Activated CD4-positive, CD25-positive, alpha-beta regulatory T cell treated with anti-CD3 and anti-CD28 coated beads, Interleukin-2, amount 50 U/mL, for 72 hours (primary cell): ENCODE measurements at places on chromosomes 13 and 19.

- DNase-seq, result no peak
These were observed 8.1 kb downstream of the SELENOW start for GRCh38 chr19:47786566-47786965.

GRCh38 chr19:30276011-30276882 lies 95.9 kb upstream of the ZNF536 start:
- DNase-seq, result no peak

DNA sequence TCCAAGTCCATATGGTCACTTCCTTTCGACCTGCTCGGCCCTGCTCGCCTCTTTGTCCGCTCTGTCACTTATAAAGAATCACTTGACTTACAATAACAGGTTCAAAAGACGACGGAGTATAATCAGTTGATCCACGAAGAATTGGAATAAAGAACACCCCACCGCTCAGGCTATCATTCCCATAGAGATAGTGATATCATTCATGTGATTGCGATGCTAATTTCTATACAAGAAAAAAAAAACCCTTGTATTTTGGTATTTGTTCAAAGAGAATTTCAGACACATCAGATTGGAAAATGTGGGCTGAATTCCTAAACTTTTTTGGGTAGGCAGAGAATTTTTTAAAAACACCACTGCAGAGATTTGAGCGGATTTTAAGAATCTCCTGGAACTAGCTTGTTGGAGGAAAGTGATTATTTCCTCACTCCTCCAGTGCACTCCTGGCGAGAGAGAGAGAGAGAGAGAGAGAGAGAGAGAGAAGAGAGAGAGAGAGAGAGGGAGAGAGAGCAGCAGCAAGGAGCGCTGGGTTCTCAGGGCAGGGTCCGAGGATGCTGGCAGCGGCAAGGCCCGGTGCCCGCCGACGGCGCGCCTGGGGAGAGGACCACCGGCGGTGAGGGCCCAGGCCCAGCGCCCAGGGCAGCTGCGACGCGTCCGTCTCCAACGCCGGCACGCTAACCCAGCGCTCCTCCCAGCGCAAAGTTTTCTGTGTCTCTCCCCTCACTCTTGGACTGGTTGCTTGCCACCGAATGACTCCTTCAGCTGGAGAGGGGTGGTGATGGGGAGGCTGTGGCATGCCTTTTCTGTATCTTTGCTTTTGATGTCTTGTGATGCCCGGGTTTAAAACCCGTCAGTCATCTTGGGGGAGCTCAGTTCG lies 149.0 kb upstream of the ZNF536 start:
- no peak for DNase-seq

- no peak for DNase-seq
These were observed 21.3 kb downstream of the VRK3 start for GRCh38 chr19:50003810-50004419.

DNA sequence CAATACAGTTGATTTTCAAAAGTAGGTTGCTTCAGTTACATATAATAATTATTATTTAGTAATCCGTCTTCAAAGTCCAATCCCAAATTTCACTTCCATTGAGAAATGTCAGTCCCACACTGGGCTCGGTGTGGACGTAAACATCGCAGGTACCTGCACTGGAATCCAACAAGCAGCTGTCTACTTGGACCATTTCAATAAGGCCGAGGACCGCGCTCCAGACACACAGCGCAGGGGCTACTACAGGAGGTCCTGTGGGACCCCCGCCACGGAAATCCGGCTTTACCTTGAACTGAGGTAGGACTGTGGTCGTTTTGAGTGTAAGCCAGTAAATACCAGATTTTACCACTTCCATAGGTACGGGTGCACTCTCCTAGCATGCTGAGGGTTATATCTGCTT lies 30.8 kb downstream of the IRS2 start:
- DNase-seq, result no peak

DNA sequence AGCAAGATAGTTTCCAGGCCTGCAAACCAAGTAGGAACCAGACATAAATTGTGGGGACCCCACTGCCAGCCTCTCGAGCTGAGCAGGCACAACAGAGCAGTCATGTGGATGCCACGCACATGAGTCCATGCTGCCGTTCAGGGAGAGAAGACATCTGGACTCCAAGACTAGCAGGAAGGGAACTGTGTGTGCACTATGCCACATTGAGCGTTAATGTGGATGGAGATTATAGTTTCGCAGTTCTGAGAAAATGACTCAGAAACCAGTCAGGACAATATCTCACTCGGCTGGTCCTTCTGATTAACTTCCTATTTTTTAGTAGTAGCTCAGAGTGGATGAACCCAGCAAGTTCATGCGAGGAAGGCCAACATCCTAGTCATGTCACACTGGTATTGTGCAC lies 124.9 kb downstream of the CRYL1 start:
- DNase-seq, result no peak

DNA sequence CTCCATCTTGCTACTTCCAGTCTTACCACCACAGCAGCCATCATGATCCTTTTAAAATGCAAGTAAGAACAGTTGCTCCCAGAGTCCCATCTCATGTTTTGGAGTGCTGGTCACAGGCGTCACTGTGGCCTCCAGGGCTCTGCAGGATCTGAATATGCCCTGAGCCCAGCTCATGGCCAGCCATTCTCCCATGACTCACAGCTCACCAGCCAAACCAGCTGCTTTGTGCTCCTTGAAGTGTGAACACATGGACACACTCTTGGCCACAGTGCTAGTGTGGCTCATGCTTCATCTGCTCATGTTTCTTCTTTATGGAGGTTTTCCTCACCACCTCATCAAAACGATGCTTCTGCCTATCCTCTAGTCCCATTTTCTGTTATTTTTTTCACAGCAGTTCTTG lies 466.5 kb downstream of the UQCRFS1 start:
- no peak for DNase-seq

- no peak for DNase-seq
These were observed 6.6 kb downstream of the CACNA1A start for GRCh38 chr19:13499692-13500091.

DNA sequence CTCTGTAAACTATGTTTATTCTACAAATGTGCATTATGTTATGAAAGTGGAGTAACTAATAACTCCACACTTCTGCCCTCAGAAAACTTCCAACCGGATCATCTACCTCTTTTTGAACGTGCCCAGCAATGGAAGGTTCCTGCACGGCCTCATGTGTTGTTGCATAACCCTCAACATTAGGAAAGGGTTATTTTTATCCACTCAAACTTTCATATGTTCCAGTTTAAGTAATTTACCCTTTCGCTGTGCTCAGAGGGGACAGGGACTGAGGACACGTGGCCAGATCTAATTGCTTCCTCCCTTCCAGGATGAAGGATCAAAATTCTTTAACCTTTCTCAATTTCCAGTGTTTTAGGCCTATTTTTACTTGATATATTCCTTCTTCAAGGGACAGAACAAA lies 29.6 kb downstream of the IRS2 start:
- DNase-seq, result no peak

- no peak for DNase-seq
These were observed 109.4 kb downstream of the KCTD15 start for GRCh38 chr19:33905937-33906577.

DNA sequence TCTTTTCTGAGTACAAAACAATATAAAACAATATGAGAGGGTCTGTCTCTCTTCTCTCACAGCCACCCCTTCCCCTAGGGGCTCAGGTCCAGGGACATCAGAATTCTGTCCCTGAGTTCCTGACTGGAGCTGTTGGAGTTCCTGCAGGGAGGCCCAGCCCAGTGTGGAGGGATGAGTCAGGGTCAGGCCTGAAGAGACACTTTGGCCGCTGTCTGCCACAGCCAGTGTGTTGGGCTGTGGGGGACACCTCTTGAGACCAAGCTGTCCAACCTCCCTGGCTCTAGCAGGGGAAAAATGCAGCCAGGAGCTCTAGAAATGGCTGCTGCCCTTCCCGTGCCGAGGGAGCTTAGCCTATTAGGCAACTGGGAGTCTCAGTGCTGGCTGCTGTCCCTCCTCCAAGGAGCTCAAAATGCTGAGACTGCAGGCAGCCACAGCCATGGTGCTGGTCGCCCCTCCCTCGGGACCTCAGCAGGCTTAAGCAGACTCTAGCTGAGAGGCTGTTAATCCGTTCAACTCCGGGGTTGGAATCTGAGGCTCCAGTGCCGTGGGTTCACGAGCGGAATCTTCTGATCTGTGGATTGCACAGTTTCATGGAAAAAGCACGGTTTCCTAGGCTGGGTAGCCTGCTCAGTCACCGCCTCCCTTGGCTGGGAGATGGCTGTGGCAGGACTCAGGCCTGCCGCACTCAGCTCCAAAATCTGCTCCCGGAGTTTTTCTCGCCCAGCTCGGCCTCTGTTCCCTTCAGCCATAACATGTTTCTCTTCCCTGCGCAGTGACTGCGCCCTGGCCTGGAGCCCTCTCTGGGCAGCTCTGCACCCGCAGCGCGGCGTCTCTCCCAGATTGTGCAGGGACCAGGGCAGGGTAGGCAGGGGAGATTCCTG lies 3.8 kb upstream of the ZNF626 start:
- DNase-seq, result no peak

- DNase-seq, result no peak
These were observed at the start of gene SCEL for GRCh38 chr13:77535448-77535847. SCEL (plus strand) TSS chr13:77535706; CDS start chr13:77555876, 20,170 bp downstream.

DNA sequence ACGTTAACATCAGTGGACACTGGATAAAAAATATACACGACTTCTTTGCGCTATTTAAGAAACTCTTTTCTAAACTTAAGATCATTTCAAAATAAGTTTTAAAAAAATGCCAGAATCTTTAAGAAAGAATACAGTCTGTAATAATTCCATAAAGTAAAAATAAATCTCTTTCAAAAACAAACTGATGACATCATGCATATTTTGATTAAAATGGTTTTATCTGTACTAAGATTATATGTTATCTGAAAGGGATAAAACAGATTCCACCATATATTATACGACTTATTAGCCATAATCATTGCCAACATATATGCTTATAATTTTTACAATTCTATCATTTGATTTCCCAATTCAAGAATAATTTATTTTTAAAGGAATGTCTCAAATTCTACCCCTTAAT lies 15.3 kb upstream of the ELF1 start:
- no peak for DNase-seq

DNA sequence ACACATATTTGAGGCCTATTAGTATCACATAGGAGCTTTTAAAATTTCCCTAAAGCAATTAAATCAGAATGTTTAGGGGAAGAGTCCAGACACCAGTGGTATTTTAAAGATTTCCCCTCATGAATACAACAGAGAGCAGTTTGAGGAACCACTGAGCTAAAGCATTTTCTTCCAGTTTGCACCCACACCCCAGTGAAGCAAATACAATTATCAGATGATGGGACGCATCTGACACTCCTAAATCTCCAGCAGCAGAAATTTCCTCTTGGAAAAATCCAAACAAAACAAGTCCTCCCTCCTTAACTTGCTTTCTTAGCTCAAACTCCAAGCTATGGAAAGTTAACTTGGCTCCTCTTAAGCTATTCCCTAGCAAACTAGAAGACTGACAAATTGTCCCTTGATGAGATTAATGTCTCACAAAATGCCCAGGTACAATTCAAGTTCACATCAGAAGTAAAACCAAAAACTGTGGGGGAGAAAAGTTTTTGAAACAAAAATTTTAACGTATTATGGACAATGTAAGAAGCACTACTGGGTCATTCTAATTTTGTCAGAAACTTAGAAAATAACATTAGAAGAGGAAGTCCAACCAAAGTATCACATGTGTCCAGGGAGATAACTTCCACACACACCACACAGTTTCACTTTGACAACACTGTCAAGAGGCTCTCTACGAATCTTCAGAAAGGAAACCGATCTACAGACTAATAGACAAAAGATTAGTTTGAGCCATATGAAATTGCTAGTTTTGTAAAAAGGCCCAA lies 74.1 kb downstream of the ABCC4 start:
- DNase-seq, result no peak

- no peak for DNase-seq
These were observed 42.4 kb downstream of the GPR12 start for GRCh38 chr13:26718146-26718545.

DNA sequence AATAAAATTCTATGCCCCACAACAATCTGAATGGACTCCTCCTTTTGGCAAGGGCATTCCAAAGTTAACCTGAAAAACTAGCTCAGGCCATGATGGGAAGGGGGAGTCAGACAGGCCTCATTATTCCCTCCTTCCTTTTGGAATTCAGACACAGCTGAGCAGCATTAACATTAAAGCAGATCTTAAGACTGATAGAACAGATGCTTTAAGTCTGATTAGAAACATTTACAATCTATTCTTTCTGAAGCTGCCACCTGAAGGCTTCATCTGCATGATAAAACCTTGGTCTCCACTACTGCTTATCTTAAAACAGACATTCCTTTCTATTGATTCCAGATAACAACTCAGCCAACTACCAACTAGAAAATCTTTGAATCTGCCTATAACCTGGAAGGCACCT lies 98.9 kb downstream of the UGGT2 start:
- DNase-seq, result no peak

- no peak for DNase-seq
These were observed 203.0 kb downstream of the ITGBL1 start for GRCh38 chr13:101655435-101655834.

DNA sequence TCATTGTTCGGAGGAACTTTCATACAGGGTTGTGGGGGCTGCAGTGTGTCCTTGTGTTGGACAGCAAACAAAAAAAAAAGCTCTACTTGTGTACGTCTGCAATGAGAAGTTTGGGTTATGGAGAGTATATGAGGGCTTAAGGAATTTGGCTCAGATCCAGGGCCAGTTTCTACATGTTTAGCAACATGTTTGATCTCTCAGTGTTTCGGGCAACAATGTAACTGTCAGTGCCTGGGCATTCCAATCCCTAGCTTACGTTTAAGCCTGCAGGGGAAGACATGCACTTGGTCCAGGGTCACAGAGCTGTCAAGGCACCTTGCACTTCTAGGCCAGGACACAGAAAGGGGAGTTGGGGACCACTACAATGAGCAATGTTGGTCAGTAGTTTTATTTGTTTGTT lies 13.9 kb downstream of the ZNF543 start:
- no peak for DNase-seq

DNA sequence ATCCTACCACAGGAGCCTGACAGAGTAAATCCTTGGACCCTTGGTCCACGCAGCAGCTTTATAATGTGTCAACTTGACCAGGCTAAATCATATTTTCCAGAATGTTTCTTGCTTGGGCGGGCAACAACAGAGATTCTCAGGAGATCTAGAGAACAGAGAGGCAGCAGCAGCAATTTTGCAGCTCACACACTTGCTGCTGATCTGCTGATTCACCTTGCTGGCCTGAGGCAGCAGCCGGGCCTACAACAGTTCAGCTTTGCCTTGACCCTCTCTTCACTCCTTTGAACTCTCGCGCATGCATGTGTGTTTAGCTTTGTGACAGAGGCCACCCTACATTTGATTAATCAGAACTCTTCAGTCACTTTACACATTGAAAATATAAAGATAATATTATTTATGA lies 159.3 kb downstream of the UGGT2 start:
- no peak for DNase-seq

GRCh38 chr19:31725051-31725450 lies 375.8 kb upstream of the TSHZ3 start:
- DNase-seq, result no peak

- DNase-seq, result no peak
These were observed 25.1 kb downstream of the RFX1 start for GRCh38 chr19:13981021-13981420.

- DNase-seq, result no peak
These were observed 155.5 kb upstream of the STARD13 start for GRCh38 chr13:33441015-33441414.

DNA sequence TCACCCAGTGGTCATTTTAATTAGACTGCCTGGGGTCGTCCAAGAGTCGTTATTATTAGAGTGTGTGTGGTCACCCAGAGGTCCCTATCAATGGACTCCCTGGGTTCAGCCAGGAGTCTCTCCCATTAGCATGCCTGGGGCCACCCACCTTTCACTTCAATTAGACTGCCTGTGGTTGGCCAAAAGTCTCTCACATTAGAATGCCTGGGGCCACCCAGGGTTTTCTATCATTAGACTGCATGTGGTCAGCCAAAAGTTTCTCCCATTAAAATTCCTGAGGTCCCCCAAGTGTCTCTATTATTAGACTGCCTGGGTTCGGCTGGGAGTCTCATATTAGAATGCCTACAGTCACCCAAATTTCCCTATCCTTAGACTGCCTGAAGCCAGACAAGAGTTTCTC lies 1472.6 kb downstream of the UQCRFS1 start:
- DNase-seq, result no peak
